HS-5 (cell line): ENCODE measurements at places on chromosomes 7 and 10.
A peak's percentile ranks its signal among the peaks of the same experiment; 100 is the strongest.

GRCh38 chr7:50377356-50377755 lies 72.8 kb downstream of the FIGNL1 start:
- DNase-seq: no peak

GRCh38 chr10:77896058-77896457 lies 30.5 kb downstream of the DLG5 start:
- no peak for DNase-seq

DNA sequence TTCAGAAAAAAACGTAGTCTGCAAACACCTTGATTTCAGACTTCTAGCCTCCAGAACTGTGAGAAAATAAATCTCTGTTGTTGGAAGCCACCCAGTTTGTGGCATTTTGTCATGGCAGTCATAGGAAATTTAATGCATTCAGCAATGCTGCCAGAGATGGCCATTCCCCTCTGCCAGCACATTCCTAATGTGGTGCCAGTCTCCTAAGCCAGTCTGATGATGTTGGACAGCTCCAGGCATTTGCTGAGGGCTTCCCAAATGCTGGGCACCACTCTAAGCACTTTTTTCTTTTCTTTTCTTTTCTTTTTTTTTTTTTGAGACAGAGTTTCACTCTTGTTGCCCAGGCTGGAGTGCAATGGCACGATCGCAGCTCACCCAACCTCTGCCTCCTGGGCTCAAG lies 666.7 kb upstream of the C7orf33 start:
- no peak for DNase-seq

DNA sequence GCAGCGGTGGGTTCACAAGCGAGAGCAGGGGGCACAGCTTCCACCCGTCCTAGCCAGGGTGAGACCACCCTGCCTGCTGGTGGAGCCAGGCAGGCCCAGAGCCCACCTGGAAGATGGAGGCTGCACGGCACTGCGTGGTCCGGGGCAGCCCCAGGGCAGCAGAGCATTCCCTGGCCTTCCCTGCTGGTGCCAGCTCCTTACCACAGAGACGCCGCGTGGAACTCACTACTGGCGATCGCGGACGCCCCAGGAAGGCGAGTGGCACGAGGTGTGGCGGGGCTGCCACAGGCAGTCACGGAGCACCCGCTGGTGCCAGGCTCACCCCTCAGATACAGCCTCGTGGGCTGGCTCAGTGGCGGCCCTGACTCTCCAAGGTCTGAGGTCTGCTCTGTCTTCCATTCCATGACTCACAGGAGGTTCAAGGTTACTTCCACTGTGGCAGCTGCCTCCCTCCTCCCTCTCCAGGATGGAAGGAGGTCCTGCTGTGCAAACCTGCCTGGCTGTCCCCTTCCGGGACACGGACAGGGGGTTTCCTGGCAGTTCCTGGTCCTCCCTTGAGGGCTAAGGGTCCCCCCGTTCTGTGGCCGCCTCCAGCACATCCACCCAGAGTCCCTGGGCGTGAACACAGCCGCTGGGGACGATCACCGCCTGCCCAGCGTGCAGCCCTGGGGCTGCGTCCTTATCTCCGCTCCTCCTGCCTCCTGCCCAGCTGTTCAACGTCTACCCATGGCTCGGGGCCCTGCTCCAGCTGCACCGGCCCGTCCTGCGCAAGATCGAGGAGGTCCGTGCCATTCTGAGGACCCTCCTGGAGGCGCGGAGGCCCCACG lies 3.1 kb downstream of the CYP2W1 start:
- DNase-seq: no peak

GRCh38 chr7:82594665-82595064 lies 151.1 kb upstream of the CACNA2D1 start:
- DNase-seq: no peak

GRCh38 chr10:72334825-72335393 lies 19.8 kb downstream of the DNAJB12 start:
- no peak for DNase-seq

DNA sequence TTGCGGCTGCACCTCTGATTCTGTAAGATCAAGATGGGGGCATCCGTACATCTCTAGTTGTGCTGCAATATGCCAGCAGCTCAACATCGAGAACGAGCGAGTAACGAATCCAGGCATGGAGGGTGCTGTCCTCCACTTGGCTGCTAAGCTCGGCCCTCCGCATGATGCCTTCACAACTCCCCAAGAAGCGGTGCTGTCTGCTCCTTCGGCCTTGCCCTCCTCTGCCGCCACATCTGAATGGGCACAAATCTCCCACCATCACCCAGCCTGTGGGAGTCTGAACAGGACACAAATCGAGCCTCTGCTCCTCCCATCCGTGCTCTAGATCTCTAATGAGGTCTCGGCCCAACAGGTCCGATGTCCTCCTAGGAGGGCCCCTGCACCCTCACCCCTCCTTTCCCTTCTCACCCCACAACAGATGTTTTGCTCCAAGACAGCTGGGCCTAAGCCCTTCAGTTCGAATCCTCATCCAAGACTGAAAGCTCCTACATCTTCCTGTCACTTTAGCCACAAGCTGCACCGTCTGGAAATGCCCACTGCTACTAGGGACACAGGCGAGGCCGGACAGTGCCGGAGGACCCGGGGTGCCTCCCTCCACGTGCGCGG lies 86.7 kb downstream of the ZNF33B start:
- no peak for DNase-seq

DNA sequence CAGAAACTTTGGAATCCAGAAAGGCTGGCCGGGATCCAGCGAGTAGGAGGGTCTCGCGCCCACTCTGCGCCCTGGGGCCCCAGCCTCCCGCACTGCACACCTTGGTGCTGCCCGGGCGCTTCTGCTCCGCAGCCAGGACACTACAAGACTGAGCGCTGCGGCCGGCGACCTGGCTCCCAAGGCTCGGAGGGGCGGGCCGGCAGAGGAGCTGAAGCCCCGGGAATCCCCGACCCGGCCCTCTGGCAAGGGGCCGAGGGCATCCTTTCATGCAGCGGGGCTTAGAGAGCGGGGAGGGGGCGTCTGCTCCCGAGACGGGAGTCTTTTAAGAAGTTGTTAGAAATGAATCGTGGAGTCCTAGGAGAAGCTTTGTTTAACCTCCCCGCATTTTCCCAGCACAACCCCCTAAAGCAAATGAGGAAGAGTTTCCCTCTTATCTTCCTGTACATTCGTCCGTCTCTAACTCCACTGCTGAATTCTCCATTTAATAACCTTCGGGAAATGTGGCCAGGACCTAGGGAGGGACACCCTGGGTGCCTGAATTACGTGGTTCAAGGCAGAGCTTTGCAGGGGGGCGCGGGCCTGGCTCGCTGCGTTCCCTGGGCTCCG lies 1.1 kb downstream of the VWC2 start:
- DNase-seq: no peak

GRCh38 chr10:95278061-95278988 lies 12.5 kb downstream of the PDLIM1 start:
- DNase-seq: no peak

GRCh38 chr10:18364987-18365775 lies 225.0 kb downstream of the CACNB2 start:
- DNase-seq: no peak

DNA sequence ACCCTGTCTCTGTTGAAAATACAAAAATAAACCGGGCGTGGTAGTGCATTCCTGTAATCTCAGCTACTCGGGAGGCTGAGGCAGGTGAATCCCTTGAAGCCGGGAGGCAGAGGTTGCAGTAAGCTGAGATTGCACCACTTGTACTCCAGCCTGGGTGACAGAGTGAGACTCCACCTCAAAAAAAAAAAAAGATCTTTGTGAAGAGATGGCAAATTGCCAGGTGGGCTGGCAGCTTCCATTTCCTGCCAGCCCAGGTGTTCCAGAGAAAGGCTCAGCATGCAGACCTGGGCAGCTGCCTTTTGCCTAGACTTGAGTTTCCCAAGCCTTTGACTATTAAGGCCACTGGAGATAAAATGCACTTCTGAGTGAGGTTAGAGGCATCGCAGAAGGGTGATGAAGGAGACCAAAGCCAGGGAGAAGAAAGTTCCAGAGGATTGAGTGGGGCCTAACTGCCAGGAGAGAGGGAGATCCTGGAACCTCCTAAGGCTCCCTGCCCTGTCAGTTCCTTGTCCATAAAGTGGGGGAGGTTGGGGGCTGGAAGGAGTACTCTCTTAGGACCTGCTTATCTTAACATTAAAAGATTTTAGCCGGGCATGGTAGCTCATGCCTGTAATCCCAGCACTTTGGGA lies 10.0 kb upstream of the DDIT4 start:
- DNase-seq: no peak

- no peak for DNase-seq
Measured at GRCh38 chr7:499853-500485, 19.7 kb downstream of the PDGFA start.

DNA sequence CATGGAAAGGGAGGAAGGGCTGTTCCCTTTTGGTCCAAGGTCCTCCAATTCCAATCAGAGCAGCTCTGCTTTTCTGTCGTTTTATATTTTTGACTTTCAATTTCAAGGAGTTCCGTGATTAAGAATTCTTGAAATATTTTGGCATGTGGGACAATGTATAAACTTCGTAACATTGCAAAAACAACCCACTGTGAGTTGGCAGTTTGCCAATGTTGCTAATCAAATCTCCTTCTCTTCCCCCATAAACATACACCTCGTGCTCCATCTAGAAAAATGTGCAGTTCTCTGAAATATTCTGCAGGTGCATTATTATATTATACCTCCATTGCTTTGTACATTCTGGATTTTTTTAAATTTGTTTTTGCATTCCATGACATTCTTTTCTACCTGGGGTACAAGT lies 49.8 kb downstream of the POU6F2 start:
- DNase-seq: no peak

DNA sequence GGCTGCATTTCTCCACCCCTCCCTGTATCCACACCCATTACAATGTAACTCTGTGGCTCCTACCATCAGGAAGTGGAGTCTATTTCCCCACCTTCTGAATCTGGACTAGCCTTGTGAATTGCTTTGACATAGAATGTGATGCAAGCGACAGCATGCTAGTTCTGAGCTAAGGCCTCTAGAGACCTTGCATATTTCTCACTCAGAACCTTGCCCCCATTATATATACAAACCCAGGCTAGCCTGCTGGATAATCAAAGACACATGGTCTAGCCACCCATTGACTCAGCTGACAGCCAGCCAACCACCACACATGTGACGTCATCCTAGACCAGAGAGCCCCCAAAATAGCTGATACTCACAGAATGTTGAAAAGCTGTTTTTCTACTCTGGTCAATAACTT lies 77.9 kb downstream of the CCDC71L start:
- DNase-seq: peak; percentile 8

DNA sequence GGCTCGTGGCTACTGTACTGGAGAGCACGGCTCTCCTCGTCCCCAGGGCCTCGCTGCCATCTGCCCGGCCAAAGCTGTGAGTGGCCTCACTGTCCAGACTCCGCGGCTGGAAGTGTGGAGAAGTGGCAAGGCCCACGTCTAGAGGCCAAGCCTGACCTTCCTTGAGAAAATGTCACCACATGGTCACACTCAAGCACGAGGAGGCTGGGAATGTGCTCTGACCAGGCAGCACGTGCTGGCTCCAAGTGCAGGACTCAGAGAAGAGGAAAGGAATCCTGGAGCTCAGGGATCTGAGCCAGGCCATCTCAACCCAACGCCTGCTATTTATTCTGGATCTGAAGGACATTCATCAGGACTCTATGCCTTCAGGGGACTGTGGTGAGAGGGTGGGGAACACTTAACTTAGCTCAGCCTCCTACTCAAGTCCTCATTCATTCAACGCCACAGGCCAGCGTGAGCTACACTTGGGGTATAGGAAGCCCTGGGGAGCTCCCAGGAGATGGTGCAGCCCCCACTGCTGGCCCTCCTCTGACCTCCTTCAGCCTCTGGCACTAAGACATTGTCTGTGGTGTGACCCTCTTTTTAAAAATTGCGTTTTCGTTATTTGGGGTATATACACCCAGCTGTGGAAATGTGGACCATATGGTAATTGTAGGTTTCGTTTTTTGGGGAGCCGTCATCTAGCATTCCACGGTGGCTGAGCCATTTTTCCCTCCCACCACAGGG lies 29.0 kb downstream of the EN2 start:
- no peak for DNase-seq

DNA sequence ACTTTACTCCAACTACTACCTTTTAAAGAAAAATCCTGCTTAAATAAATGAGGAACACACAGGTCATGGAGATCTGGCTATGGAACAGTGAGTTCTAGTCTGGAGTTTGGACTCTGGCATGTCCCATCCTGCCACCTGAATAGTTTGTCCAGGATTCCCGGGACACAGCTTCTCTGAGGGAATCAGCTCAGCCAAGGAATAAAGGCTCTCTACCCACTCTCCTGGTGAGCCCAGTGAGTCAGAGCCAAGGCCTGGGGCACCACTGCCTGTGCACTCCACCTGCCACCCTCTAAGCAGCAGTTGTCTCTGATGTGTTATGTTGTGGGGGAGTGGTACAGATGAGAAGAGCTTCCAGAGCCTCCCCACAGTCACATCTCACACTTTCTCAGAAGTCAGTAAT lies 113.5 kb downstream of the HTR5A start:
- no peak for DNase-seq

DNA sequence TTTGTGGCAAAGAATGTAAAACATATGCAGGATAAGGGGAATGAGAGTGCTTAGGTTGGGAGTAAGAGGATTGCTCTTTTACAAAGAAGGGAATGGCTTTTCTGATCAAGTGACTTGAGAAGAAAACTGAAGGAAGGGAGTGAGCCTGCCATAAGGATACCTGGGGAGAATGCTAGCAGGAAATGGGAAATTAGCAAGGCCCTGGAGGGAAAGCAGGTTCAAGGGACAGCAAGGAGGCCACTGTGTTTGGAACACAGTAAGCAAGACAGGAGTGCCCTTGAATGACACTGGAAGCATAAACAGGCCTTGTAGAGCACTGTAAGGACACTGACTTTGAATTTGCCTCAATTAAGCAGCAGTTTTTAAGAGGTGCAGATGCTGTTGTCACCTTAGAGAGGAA lies 1069.9 kb downstream of the DNAJB9 start:
- no peak for DNase-seq

- no peak for DNase-seq
Measured at GRCh38 chr7:75630549-75630948, 108.2 kb downstream of the HIP1 start.

- DNase-seq: no peak
Measured at GRCh38 chr7:97659363-97660045, 72.4 kb upstream of the TAC1 start.

DNA sequence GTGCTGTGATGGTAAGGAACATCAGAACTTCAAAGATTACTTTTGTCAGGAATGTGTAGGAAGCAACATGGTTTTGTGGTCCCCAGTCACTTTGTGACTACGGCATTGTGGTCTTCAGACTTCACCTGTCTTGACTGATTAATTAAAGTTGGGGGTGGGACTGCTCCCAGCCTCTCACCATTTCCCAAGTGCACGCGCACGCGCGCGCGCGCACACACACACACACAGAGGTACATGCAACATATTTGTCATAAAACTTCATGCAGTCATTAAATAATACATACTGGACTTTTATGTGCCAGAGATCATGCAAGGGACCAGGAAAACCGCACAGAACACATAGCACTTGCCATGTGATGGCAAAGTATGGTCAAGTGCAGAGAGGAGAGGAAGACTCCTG lies 181.2 kb downstream of the EVX1 start:
- no peak for DNase-seq

- no peak for DNase-seq
Measured at GRCh38 chr10:62972103-62972502, 155.9 kb upstream of the EGR2 start.

GRCh38 chr7:114539575-114539974 lies 125.0 kb downstream of the FOXP2 start:
- no peak for DNase-seq
